ENCODE measurements at places on chromosomes 12 and 14.

DNA sequence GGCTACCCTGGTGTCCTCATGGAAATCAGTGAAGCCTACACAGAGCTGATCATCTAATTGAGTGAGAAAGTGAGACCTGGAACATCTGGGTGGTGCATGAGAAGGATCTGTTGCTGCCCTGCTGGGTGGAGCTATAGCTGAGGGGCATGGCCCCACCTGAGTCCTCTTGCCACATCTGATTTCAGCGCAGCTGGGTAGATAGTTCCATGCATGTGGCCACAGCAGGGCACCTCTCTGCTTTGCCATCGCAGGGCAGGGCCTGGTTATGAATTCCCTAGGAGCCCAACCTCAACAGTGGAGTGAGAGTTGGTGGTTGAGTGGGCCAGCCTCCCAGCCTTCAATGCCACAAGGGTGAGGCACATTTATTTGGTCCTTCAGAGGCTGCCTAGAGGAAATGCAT lies 407.8 kb downstream of the BCL11B start:
- DNase-seq, result no peak

- no peak for DNase-seq
Observed at GRCh38 chr14:22955702-22956569, 954 bp downstream of the HAUS4 start.

DNA sequence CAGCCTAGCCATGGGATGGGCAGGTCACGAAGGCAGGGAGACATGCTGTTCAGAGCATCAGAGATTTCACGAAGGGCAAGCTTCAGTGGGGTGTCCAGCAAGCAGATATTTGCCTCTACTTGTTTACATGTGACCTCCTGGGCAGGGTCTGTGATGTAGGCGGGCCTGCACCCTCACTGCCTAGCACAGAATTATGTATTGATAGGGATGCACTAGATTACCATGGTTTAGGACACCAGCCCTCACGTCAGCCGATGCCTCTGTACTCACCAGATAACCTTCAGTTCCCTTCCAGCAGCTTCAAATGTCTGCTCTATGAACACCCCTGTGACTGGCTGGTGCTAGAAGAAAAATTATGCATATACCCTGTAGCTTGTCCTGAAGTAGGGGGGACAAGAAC lies 5.1 kb upstream of the EIF5 start:
- DNase-seq, result no peak

DNA sequence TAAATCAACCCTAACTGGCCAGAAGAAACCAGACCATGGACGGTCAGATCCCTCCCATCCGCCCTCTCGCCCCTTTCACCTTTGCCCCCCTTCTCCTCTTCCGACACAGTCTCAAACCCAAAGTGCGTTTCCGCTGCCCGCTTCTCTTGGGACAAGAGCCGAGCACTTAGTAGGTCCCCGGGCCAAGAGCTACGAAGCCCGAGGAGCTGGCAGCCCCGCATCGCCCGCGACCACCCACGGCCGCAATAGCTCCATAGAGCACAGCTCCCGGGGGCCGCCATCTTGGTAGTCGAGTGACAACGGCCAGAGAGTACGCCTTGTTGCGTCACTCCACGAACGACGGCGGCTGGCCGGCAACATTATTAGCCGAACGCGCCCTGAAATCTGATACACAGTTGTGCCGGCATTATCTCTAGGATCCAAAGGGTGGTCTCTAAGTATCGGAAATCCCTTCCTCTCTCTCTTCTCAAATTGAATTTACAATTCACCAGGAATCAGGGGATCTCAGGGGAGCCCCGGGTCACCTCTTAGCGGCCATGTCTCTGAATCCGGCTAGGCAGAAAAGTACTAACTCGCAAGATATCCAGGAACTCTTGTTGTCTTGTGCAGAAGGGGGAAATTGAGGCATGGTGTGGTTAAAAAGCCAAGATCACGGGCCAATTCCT lies at the start of gene COQ5:
Gene COQ5 (minus strand): TSS at position 298 of the 665 bp plus-strand sequence. CDS start 17 bp downstream, at position 281.
- DNase-seq, result peak; percentile 94

DNA sequence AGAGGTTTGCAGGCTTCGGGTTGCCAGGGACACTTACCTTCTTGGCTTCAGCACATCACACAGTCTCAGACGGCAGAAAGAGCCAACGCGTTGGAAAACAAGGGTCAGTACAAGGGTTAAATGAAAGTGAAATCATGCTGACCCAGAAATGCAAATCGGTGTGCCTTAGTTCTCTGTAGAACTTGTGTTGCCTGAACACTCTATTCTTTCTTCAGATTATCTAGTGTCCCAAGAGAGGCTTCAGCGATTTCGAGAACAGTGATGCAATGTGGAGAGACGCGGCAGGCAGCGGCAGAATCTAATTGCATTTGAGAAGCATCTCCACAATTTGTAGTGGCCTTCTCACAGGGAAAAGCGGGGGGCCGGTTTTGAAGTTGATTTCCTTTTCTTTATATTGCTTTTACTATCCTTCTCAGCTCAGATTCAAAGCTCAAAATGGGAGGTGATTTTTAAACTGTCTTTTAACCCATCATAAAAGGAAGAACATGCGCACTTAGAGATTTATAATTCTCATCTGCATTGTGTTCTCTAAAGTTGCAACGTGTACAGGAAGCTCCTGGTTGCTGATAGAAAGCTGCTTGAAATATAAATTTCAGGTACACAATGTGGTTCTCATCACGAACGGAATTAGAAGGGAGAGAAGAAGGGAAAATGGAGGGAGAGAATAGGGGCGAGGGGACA lies 67.8 kb upstream of the EGLN3 start:
- DNase-seq, result peak; percentile 66

- no peak for DNase-seq
Observed at GRCh38 chr14:69241577-69241976, 18.4 kb upstream of the GALNT16 start.

GRCh38 chr12:123094349-123095077 lies 56.4 kb downstream of the PITPNM2 start:
- peak; percentile 62 for DNase-seq

- DNase-seq, result no peak
Observed at GRCh38 chr12:78746001-78746400, 118.6 kb upstream of the SYT1 start.

- no peak for DNase-seq
Observed at GRCh38 chr14:99564926-99565259, 39.1 kb downstream of the CCDC85C start.

DNA sequence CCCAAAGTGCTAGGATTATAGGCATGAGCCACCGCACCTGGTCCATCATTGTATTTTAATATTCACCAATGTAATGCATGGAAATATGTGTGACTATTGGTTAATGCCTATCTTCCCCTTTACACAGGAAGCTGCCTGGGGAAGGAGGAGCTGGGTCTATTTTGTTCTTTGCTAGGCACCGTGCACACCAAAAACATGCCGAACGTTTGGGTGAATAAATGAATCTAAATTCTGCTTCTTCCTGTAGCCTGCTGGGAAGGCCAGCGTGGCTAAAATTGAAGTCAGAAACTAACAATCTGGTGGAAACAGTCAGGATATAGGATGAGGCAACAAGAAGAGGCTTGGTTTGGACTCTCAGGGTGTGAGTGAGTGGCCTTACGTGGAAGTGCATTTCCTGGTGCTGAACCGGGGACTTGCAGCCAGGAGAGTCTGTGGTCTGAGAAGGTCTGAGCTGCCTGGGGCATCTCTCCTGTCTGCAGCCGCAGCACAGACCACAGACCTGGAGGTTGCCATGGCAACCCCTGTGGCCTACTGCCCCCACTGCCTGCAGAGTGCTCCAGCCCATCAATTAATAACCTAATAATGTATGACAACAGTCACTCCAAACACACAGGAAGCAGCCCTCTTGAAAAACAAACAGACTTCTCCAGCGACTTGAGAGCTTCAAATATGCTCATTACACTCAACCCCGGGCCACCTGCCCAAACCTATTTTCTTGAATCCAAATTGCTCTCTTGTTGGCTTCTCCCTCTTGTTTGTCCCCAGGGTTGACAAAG lies 5.5 kb upstream of the GPR68 start:
- DNase-seq, result no peak

GRCh38 chr14:55220230-55220629 lies 28.8 kb upstream of the DLGAP5 start:
- no peak for DNase-seq

DNA sequence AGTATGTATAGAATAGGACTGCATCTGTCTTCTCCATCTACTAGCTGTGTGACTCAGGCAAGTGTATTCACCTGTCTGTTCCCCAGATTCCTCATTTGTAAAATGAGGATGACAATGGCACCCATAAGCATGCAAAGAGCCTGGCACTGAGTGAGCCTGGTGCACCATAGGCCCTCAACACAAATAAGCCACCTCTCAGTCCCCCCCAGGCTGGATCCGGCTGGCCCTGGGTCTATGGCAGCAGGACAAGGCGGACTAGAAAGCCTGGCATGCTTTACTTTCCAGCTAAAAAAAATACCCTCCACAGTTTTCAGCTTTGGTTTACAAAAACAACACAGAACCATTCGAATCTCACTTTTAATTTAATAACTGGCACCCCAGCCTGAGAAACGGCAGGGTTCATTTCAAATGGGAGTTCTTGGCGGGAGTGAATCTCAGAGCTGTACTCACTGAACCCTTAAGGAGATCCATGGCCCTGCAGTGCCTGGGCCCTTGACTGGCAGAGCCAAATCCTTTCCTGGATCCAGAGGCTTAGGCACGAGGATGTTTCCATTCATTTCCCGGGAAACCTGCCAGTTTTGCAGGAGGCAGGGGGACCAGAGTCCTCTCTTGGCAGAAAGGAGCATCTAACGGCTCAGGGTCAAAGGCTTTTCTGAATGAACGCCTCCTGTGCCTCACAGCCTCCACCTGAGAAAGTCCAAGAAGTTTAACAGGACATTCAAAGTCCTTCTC lies 17.7 kb downstream of the SYNE3 start:
- DNase-seq, result peak; percentile 46

GRCh38 chr14:104105071-104105821 lies 19.7 kb downstream of the ASPG start:
- peak; percentile 20 for DNase-seq

DNA sequence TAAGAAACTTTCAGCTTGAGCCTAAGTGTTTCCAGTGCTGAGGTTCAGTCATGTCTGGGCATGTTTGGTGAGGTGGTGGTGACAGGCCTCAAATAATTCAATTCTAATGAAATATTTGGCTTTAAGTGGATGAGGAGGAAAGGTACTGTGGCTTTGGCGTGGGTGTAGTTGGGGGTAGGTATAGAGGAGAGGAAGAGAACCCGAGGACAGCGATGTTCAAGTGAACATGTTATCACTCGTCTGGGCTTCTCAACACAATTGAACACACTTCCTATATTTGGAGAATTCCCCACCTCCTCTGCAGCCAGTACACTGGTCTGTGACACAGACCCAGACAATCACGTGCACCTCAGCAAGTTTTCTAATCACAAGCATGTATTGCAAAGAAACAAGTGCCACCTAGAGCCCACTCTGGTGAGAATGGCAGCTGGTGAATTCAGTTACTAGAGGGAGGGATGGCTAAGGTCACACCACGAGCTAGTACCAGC lies 53.0 kb downstream of the IFNG-AS1 start:
- DNase-seq, result no peak

DNA sequence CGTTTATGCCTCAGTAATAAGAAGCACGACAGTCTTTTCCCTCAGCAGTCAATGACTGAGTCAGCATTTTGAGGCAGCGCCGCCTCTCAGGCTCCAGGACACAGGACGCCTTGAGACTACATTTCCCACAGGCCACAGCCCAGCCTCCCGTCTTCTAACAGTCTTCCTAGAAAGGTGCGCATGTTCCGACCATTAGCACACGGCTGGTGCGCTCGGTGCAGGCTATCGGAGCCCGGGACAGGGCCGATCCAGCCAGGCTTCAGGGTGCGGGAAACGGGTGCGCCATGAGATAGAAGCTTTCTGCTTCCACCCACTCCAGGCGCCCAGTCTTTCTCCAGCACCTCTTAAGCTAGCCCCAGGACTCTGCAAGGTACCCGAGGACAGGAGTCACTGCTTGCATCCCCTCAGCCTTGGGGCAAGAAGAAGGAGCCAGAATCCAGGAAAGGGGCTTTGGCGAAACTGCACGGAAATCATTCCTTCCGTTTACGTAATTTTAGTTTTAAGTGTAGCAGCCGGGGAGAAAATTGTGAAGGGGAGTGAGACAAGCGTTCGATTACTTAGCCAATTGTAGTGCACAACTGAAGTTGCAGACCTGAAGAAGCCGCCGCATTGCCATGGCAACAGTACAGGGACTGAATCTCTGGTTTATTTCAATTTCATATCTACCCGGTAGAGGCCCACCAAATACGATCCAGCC lies 54.0 kb downstream of the ZNF641 start:
- DNase-seq, result peak; percentile 83

DNA sequence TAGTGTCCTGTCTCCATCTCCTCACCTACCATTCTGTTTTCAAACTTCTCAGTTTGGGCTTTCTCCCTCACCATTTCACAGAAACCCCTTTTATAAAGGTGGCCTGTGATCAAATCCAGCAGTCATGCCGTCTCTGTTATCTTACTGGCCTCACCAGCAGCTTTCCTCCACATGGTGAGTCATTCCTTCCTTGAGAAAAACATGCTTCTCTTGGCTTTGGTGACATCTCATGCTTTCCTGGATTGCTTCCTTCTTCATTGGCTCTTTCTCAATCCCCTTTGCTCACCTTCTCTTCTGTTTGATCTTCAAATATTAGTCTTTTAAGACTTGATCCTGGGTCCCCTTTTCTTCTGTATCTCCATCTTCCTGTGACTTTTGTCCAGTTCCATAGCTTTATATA lies 164.9 kb downstream of the ANO4 start:
- DNase-seq, result no peak

DNA sequence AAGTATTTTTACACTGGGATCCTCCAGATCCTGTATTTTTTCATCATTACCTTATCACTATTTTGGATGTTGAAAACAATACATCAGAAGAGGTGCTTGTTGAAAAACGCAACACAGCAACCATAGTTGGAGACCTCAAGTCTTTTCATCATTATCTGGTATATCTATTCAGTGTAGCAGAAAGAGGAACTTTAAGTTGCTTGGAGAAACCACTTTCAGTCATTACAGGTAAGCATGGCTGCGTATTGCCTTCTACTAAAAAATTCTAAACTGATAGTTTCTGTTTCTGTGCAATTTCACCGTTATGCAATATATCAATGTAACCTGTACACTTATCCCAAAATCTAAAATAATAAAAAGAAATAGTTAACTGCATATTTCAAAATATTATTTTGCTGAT lies 32.2 kb upstream of the PTPRQ start:
- no peak for DNase-seq

GRCh38 chr14:61437381-61437780 lies 116.0 kb downstream of the PRKCH start:
- DNase-seq, result no peak

- DNase-seq, result no peak
Observed at GRCh38 chr12:24750263-24750662, 198.6 kb downstream of the BCAT1 start.

- no peak for DNase-seq
Observed at GRCh38 chr14:104557766-104558165, 21.8 kb upstream of the C14orf180 start.

All from left ventricle myocardium superior (tissue), 1 donor.